NCI-H524 treated with DMSO at 0.1 percent for 48 hours (cell line): ENCODE measurements at places on chromosomes 5 and 9.

DNA sequence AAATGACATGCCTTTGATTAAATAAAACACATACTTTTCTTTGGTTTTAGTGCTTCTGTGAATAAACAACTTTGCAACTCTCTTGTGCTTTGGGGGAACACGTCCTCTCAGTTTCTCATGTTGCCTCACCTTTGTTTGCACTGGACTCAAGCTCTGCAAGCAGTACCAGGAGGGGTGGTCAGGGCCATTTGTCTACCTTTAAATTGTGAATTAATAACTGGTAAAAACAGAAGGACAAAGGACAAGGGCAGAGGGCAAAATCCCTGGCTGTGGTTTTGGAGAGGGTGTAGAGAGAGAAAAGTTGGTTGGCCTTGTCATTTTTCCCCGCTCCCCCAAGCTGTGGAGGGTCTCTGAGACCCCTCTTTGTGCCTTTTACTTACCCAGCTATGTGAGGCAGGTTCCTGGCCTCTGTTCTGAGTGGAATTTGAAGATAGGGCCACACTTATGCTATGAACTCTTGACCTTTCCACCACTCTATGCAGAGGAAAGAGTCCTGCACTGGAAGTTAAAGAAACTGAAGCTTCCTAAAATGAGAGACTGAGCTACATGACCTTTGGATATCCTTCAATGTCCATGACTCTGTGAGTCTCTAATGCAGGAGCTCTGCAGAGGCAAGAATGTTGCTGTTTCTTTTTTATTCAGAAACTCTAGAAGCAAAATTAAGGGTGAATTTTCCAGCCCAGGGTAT lies 55.1 kb upstream of the MOCS2 start:
- DNase-seq = no peak

- no peak for DNase-seq
Observed at GRCh38 chr9:99896119-99896518, 10.3 kb upstream of the STX17 start.

- no peak for DNase-seq
Observed at GRCh38 chr5:36698031-36698430, 91.6 kb downstream of the SLC1A3 start.

DNA sequence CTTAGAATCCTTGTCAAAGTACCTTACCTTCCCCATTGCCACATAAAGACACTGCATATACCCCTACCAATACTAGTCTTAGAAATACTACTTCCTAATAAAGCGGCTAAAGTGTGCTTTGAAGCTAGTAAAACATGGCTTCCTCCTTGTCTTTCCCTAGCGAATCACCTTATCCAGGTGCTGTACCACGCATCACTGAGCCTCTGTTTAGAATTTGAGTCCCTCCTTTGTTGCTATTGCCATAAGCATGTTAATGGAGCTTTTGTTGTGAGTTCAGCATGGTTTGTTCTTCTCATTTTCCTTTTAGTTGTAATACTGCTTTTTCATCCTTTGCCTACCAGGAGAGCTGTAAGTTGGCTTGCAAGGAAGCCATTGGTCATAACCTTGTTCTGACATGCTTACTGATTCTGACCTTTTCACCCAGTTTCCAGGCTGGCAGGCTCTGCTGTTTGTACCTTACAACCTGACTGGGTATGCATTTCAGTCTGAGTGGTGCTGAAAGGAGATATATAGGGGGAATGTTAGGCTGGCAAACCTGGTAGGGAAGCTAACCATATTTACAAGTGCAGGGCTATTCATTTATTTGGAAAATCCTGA lies 49.8 kb downstream of the LMNB1 start:
- no peak for DNase-seq

DNA sequence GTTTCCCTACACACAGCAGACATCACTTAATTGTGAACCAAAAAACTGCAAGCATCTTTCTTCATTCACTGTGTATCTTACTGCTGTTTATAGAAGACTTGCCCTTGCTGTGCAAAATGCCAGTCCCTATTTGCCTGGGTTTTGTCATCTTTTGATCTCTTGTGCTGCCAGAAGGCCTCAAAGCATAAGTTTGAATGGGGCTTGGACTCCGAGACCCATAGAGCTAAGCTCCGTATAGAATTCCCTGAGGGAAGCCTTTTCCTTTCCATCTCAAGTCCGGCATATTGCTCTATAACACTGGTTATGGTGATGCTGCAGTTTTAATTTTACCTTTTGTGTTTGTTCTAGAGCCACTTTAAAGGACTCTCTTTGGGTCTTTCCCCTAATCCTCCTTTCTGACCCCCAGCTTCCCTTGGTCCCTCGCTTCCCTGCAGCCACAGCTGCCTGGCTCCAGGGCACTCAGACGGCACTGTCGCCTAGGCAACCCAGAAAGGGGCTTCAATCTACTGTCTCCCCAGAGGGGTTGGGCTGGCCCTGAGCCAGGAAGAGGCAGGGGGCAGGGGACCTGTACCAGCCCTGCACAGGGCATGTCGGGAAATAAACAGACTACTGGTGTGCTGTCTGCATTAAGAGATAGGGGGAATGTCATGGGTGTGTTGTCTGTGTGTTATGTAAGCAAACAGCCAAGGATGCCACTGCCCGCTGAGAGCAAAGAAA lies 73.4 kb upstream of the MELK start:
- DNase-seq = peak; percentile 52

DNA sequence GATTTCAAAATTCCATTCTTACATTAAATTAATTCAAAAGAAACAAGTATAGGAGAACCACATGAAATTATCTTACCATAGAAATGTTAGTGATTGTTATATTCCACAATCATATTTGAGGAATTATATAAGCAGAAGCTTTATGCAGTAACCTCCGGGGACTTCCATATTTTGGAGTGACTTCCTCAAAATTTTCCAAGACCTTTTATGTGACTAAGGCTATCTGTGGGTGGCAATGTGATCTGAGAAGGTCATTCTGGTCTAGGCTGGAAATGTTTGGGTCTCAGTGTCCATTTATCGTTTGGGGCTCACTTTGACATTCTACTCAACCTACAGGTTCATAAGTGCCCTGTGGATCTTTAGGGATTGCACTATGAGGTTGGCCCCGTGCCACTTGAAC lies 776.6 kb downstream of the CDH12 start:
- DNase-seq = no peak

GRCh38 chr9:111663301-111663823 lies 2.0 kb downstream of the GNG10 start:
- DNase-seq = no peak

- no peak for DNase-seq
Observed at GRCh38 chr5:73027361-73027760, 71.5 kb downstream of the FCHO2 start.

- no peak for DNase-seq
Observed at GRCh38 chr5:38680094-38680825, 123.8 kb upstream of the LIFR start.

DNA sequence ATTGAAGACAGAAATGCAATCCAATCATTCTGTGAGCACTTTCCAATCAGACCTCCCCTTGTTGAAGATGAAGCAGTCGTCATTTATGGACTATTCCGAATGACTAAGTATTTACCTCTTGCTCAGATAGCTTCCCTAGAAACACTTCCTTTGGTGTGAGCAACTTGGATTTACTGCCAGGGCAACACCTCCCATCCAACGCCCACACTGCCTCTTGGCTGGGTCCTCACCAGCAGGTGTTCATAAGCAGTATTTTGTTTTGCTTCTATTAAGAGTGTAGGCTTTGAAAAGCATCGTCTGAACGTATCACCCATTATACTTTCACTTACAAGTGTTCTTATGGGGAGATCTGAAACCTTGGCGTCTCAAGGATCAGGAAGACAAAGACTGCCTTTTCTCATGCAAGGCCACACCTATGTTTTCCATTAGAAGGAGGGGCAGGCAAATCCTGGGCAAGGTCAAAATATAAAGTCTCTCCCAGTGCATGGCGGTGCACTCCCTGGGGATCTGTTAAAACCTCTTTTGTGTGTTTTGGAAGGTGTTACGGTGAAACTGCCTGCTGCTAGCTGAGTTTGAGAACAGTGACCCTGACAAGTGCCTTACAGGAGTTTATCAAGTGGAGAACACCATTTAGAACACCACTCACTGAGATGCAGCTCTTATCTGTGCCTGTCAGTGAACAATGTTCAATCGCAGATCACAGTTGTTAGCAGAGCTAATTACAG lies 10.6 kb upstream of the MARCHF3 start:
- no peak for DNase-seq

- DNase-seq = no peak
Observed at GRCh38 chr5:14810282-14810681, 61.3 kb downstream of the ANKH start.

DNA sequence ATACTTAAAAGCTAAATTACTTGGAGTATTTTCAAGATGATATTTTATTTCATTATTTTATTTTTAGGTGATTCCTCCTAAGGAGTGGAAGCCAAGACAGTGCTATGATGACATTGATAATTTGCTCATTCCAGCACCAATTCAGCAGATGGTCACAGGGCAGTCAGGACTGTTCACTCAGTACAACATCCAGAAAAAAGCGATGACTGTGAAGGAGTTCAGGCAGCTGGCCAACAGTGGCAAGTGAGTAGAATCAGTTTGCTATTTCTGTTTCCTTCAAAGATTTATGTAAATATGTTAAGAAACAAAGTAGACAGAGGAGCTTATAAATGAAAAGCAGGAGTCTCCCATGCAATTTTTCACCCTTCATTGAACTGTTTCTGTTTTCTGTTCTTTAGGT lies 47.8 kb downstream of the KDM4C start:
- no peak for DNase-seq

GRCh38 chr5:132270335-132270665 lies 12.8 kb downstream of the PDLIM4 start:
- DNase-seq = no peak

- DNase-seq = no peak
Observed at GRCh38 chr9:34457266-34458012, 931 bp downstream of the FAM219A start.

- DNase-seq = peak; percentile 20
Observed at GRCh38 chr9:10612641-10613398, at the start of gene PTPRD. Gene PTPRD (minus strand): TSS chr9:10613002.

GRCh38 chr5:39584927-39585326 lies 160.1 kb upstream of the DAB2 start:
- no peak for DNase-seq

DNA sequence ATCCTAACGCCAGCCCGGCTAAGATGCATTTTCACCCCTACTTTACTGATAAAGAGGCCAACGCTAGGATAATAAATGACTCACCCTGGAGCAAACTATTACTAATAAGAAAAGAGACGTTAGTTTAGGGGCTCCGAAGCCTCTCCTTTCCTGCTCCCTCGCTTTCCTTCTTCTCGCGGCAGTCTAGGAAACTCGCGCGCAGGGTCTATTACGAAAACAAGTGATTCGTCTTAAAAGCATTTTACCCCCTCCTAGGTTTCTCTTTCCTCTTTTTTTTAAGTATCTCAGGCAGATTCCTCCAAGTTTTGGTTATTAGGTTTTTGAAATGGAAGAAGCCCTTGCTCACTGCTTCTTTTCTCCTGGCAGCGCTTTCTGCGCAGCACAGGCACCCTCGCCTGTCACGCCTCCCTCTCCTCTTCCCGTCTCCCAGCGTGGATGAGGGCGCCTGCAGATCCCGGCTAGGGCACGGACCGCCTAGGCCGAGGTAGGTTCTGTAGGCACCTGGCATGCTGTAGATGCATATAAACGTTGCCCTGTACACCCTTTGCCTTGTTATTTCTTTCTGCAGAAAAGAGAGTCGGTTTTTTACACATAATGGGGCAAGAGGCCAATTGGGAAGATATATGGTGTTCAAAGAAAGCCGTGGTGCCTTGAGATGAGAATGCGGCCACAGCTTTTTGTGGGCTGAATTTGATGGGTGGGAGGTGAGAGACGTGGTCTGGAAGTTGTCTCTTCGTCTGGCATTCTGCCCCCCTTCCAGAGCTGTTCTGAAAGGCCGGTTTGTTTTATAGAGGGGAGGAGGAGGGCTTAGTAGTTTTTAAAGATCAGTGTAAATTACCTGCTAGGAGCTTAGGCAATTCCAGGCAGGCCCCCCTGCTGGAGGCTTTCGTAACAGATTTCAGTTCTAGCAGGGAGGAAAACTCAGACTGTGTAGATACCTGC lies 983 bp downstream of the GCNT1 start:
- DNase-seq = no peak

DNA sequence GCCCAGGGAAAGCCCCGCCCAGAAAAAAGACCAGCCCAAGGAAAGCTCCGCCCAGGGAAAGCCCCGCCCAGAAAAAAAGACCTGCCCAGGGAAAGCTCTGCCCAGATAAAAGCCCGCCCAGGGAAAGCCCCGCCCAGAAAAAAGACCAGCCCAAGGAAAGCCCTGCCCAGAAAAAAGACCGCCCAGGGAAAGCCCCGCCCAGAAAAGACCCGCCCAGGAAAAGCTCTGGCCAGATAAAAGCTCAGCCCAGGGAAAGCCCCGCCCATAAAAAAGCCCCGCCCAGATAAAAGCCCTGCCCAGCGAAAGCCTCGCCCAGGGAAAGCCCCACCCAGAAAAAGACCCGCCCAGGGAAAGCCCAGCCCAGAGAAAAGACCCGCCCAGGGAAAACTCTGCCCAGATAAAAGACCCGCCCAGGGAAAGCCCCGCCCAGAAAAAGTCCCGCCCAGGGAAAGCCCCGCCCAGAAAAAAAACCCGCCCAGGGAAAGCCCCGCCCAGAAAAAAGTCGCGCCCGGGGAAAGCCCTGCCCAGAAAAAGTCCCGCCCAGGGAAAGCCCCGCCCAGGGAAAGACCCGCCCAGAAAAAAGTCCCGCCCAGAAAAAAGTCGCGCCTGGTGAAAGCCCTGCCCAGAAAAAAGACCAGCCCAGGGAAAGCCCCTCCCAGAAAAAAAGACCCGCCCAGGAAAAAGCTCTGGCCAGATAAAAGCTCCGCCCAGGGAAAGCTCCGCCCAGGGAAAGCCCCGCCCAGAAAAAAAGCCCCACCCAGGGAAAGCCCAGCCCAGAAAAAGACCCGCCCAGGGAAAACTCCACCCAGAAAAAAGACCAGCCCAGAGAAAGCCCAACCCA lies 11.9 kb downstream of the GRIN1 start:
- DNase-seq = no peak

DNA sequence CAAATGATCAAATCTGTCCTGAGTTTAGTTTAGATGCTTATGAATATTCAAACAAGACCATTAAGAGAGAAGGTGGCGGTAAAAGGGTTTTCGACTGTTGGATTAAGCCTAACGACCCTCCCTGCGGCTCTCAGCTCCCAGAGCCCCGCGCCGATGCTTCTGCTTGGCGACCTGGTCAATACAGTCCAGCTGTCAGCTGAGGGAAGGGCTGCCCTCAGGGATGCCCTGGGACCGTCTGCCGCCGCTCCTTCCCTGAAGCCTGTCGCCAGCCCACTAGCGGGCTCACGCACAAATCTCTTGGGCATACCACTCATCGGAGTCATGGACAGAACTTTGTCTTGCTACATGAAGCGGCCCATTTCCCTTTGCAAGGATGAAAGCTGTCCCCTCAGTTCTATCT lies 136.6 kb upstream of the RAPGEF1 start:
- no peak for DNase-seq

DNA sequence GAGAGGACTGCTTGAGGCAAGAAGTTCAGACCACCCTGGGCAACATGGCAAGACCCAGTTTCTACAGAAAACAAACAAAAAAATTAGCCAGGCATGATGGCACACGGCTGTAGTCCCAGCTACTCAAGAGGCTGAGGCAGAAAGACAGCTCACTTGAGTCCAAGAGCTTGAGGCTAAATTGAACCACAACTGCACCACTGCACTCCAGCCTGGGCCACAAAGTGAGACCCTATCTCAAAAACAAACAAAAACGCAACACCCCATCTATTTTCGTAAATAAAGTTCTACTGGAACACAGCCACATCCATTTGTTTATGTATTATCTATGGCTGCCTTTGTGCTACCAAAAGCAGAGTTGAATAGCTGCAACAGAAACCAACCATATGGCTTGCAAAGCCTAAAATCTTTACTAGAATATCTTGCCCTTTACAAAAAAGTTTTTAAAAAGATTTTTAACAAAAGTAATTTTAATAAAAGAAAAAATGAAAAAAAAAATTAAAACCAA lies 67.5 kb downstream of the SETX start:
- no peak for DNase-seq

GRCh38 chr9:107942856-107943255 lies 453.3 kb upstream of the KLF4 start:
- no peak for DNase-seq
